ENCODE measurements at places on chromosomes 7 and 10.
A peak's percentile ranks its signal among the peaks of the same experiment; 100 is the strongest.

- no peak for DNase-seq
These were observed at the start of gene PRTFDC1 for GRCh38 chr10:24952143-24952706. Gene PRTFDC1, minus strand, starts transcription at chr10:24952606. Its CDS starts 31 bp downstream, at chr10:24952575.

DNA sequence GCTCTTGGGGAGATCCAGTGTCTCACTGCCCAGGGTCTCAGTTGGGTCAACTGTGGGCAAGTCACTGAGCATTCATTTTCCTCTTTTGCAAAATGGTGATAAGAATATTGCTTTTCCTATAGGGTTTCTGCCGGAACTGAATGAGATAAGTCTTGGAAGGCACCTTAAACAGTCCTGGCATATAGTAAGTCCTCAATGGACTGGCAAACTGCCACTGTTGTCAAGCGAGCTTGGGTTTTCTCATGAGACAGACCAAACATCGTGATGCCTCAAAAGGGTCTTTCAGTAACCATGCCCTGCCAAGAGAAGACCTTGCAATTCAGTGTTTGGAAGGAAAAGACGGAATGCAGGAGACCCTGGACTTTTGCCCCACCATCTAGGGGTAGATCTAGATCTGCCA is 251.5 kb downstream of the WDR11 start:
- DNase-seq, result no peak

GRCh38 chr7:2171855-2172254 is 60.9 kb downstream of the MAD1L1 start:
- no peak for DNase-seq

DNA sequence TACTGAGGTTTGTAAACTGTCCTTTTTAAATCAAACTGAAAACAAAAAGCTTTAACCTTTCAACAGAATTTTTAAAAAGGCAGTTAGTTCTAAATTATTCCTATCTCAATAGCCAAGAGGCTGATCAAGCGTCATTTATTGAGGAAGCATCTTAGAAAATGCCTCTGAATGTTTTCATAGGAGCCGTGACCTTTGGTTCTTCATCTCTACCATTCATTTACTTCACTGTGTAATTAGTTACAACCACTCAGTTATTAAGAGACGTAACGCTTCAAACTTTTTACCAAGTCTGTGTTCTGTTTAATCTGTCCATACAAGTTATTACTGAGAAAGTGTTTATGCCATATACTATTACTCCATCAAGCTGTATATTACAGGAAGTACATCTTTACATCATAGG is 107.4 kb upstream of the KMT2E start:
- no peak for DNase-seq

DNA sequence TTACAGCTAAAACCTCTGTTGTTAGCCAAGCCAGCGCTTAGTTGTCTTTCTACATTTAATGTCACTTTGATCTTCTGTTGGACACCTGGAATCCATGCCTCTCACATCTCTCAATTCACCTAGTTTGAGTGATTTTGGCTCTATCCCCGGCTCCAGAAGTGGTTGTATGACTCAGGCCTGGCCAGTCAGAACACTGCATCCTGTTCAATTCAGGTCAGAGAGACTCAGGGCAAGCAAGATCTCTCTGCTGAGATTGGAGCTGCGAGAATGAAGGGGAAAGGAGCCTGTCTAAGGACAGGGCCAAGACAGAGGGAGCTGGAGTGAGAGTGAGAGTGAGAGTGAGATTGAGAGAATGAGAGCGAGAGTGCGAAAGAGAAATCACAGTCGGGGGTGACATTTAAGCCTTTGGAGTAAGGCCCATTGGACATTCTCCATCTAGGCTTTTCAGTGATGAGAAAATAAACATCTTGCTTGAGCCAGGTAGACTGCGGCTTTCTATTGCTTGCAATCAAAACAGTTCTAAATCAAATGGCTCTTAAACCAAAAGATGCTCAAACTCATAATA is 83.3 kb upstream of the DYNC1I1 start:
- no peak for DNase-seq

GRCh38 chr7:131341690-131342089 is 14.0 kb downstream of the MKLN1 start:
- DNase-seq, result no peak

DNA sequence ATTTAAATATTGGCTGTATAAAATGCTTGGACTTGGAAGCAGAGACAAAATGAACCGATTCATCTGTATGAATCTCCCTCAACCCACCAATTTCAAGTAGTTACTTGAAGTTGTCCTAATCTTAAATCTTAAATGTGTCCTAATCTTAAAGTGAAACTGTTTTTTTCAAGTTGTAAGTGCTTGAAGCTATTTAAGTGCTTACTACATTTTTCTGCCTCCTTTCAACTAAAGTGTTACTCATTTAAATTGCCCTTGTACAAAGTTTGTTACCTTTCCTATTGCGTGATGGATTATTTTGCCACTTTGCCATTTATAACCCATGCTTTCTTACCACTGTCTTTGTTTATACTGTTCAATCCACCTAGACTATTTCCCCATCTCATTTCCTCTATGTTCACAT is 2.8 kb downstream of the BCAP29 start:
- DNase-seq, result no peak

DNA sequence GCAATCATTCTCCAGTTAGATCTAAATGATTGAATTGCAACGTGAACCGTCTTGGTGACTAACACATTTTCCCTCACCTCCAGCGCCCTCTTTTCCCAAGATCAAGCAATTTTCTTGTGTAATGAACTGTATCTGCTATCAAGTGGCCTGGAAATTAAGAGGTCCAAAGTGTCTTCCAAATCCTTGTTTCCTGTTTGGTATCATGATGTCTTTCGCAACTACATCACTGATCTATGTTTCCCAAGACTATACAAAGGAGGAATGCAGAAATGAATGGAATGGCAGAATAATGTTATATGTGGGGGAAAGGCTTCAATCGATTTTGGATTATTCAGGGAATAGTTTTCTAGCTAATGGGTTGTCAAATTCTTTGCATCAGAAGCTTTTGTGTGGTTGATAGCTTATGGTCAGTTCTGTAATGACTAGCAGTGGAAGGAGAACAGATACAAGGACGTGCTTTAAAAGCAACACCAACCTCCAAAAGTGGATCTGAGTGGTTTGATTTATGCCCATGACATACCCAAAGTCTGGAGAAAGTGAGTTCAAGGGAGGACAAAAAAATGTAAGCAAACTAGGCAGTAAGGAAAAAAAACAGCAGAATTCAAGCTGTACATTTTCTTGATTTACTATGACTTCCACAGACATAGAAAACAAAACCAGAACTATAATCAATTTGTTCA is 14.6 kb upstream of the ZEB1 start:
- DNase-seq, result no peak

DNA sequence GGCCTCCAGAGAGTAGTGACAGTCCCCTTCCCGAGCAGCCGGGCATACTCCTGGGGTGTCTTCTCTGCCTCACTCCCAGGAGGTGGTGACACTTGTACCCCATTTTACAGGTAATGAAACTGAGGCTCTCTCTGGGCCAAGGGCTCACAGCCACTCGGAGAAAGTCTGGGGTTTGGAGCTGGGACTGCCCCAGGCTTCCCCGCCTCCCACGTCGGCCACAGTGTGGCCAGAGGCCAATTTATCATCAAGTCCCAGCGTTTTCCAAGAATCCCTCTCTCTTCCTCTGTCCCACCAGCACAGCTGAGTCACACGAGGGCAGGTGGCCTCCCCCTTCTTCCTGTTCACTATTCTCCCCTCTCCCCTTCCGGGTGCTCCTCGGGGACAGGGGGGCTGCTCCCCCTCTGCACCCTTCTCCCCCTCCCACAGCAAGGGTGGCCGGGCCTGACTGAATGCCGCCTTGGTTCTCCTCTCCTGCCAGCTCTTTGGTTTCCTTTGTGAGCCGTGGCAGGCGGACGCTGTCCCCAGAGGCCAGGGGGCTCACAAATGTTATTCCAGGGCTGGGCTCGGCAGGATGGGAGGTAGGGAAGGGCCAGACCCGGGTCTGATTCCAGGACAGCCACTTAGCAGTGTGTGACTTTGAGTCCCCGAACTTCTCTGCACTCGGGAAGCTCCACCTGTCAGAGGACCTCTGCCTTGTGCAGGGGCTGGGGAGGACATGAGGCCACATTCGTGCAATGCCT is 17.7 kb downstream of the CLIP2 start:
- DNase-seq, result no peak

DNA sequence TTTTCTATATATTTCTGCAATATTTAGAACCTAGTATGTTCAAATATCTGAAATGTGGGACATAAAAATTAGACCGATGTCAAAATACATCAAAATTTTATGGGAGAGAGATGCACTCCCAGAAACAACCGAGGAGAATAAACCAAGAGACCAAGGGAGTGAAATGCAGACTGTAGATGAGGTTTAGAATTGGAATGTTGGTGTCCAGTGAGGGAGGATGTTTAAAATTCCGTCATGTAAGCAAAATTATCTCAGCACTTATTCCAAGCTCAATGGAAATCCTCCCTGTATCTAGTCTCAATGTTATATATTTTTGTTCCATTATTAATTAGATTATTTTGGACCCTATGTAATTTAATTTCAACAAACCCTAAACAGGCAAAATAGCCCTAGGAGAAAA is 61.9 kb upstream of the MAGI2 start:
- no peak for DNase-seq

DNA sequence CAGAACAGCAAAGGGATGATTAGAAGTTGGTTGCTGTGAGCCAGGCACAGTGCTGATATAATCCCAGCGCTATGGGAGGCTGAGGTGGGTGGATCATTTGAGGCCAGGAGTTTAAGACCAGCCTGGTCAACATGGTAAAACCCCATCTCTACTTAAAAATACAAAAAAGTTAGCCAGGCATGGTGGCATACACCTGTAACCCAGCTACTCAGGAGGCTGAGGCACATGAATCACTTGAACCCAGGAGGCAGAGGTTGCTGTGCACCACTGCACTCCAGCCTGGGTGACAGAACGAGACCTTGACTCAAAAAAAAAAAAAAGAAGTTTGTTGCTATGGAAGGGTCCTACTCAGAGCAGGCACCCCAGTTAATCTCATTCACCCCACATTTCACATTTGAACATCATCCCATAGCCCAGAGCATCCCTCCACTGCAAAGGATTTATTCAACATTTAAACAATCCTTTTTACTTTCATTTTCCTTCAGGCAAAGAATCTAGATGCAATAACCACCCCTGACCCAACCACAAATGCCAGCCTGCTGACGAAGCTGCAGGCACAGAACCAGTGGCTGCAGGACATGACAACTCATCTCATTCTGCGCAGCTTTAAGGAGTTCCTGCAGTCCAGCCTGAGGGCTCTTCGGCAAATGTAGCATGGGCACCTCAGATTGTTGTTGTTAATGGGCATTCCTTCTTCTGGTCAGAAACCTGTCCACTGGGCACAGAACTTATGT is 4.1 kb downstream of the IL6 start:
- no peak for DNase-seq

DNA sequence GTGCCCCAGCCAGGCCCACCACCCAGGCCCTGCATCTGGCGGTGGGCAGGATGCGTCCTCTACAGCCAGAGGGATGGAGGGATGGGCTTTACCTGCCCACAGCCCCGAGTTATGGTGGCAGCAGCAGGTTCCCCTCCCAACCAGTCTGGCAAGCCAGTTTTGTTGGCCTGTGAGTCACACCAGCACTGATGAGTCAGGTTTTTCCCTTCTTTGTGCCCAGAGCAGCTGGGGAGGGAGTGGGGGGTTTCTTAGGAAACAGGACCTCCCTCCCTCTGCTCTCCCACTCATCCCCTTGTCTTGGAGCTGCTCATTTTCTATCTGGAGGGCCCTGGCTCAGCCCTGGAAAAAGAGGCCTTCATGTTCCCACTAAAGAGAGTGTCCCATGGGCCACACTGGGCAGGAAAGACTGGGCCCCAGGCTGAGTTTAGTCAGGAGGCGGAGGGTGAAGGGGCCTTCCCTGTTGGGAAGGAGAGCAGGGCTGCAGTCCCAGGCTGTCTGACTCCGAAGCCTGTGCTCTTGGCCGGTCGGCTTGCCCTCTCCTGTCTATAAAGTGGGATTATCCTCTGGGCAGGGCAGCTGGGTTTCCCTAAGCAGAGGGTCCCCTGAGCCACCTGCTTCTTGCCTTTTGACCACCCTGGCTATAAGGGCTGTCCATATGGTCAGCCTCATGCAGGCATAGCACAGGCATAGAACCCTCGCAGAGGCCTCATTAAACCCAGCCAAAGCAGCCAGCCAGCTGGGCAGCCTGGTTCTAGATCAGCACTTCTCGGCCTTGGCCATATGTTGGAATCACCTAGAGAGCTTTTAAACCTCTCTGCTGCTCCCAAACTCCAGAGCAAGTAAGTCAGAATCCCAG is 30.2 kb upstream of the ANKRD2 start:
- DNase-seq, result no peak

- DNase-seq, result no peak
These were observed 42.0 kb downstream of the PRR15 start for GRCh38 chr7:29605671-29606070.

GRCh38 chr7:38142736-38143135 is 35.3 kb upstream of the STARD3NL start:
- no peak for DNase-seq

- no peak for DNase-seq
These were observed 41.2 kb downstream of the TNRC18 start for GRCh38 chr7:5382281-5382892.

- DNase-seq, result peak; percentile 22
These were observed 34.3 kb upstream of the PHF14 start for GRCh38 chr7:10939237-10939910.

DNA sequence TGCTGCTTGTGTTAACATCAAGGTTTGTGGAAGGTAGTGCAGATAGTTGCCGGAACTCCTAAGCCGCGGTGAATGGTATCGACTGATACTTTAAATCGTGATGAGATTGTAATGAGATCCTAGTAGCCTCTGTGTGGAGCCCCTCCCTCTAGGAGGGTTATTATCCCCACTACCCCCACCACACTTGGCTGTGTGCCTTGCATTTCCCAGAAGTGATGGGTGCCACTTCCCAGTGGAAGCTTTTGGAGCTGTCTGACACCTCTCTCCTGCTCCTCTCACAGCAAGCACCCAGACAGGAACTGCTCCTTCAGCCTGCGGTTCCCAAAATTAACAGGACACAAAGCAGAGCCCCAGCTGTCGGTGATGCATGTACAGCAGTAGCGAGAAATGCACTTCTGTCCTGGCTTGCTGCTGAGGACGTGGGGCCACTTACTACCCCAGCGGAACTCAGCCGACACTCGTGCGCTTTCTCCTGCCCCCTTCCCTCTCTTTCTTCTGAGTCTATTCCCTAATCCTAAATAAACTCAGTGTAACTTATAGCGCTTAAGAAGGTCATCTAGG is 52.5 kb downstream of the PRKAG2 start:
- no peak for DNase-seq

DNA sequence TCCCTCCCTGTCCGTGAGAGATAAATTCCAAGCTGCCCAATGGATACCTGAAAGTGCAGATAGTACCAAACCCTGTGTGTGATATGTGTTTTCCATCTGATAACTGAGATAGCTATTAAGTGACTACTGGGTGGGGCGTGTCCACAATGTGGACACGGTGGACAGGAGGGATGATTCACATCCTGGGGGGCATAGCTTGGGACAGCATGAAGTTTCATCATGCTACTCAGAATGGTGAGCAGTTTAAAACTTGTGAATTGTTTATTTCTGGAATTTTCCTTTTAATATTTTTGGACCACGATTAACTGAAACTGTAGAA is 158.6 kb downstream of the CREB5 start:
- DNase-seq, result no peak
